Activated naive CD8-positive, alpha-beta T cell treated with anti-CD3 and anti-CD28 coated beads, Interleukin-2, amount 10 ng/mL, durations not matched to agents 7 days and 5 days (primary cell): ENCODE measurements at places on chromosomes 11 and 22. TPM values are rescaled to one million over a fixed set of nuclear protein-coding genes. Genes with fewer than 3 reads are reported as not detected.

Gene NRIP3
- 2.0 TPM for total RNA-seq

Gene SLC22A12
- total RNA-seq = not detected

Gene RCOR2
- total RNA-seq = 0.74 TPM

Gene MS4A6E
- not detected for total RNA-seq

Gene BRSK2
- 0.37 TPM for total RNA-seq

Gene GRIA4
- not detected for total RNA-seq

DNA sequence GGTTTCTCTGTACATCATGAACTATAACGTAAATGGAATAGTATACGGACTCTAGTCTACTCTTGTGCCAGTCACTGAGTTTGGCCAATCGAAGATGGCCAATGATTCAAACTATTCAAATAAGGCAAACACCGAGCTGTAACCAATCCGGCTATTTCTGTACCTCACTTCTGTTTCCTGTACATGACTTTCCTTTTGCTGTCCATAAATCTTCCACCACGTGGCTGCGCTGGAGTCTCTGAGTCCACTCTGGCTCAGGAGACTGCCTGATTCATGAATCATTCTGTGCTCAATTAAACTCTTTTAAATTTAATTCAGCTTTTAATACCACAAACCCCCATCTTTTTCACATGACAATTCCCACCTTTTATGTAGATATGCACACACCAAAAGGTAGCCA lies 1.5 kb upstream of the JAML start:
- H3K36me3 ChIP-seq = peaks cover 21% of the 10 kb centered on the region
- H3K4me3 ChIP-seq = peak overlapping the region; percentile 63
- H3K27me3 ChIP-seq = no peaks in the 10 kb centered on the region
- peaks cover 58% of the 10 kb centered on the region for H3K4me1 ChIP-seq
- DNase-seq = no peak

GRCh38 chr11:22688914-22689313 lies 22.5 kb downstream of the GAS2 start:
- peaks cover 11% of the 10 kb centered on the region for H3K4me1 ChIP-seq
- DNase-seq = no peak
- H3K27me3 ChIP-seq = no peaks in the 10 kb centered on the region
- H3K4me3 ChIP-seq = no peak overlapping the region

DNA sequence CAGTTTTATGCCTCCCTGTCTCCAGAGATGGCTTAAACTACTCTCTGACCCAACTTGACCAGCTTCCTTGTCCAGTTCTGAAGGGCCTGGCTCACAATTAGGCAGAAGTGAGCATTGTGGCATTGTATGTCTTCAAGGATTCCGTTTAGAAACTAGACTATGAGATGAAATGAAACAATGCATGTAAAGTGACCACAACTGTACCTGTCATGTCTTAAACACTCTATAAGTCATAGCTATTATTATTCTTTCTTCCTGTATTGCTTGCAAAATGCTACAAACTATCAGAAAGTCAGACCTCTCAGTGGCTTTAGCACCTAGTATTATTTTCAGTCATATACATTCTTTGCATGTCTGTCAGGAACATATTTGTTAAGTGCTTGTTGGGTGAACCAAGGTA lies 127.9 kb upstream of the MTMR2 start:
- H3K4me3 ChIP-seq = no peak overlapping the region
- H3K27me3 ChIP-seq = no peaks in the 10 kb centered on the region
- H3K4me1 ChIP-seq = peaks cover 30% of the 10 kb centered on the region
- no peak overlapping the region for H3K27ac ChIP-seq
- H3K36me3 ChIP-seq = peaks cover 30% of the 10 kb centered on the region

DNA sequence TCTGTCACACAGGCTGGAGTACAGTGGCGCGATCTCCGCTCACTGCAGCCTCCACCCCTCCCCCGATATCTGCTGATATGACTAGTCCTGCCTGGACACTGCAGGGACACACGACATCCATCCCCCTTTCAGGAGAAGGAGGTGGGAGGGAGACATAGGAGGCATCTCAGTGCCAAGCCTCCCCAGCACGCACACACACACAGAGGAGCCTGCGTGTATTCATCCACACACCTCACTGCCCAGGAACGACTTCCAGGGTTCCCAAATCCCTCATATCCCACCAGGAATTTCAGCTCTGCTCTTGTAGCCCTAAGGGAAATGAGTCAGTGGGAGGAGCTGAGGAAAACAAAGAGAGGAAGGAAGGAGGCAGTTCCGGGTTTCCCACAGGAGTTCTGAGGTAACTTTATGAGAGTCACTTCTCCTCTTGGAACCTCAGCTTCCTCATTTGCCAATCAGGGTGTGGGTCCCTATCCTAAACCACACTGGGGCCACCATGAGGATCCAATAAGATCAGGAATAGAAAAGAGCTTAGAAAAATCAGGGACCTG lies 37.2 kb upstream of the ACER3 start:
- H3K27me3 ChIP-seq = peaks cover 7% of the 10 kb centered on the region
- no peak overlapping the region for H3K27ac ChIP-seq
- H3K36me3 ChIP-seq = peaks cover 7% of the 10 kb centered on the region
- H3K4me1 ChIP-seq = peaks cover 26% of the 10 kb centered on the region
- no peak for DNase-seq

- peaks cover 7% of the 10 kb centered on the region for H3K4me1 ChIP-seq
- DNase-seq = no peak
- H3K27me3 ChIP-seq = no peaks in the 10 kb centered on the region
- no peak overlapping the region for H3K27ac ChIP-seq
These were observed 58.2 kb downstream of the ACER3 start for GRCh38 chr11:76918941-76919386.

GRCh38 chr22:43337385-43337784 lies 5.8 kb downstream of the SCUBE1 start:
- peaks cover 25% of the 10 kb centered on the region for H3K27me3 ChIP-seq
- no peak for DNase-seq
- H3K27ac ChIP-seq = no peak overlapping the region
- no peak overlapping the region for H3K4me3 ChIP-seq
- H3K36me3 ChIP-seq = no peaks in the 10 kb centered on the region

- H3K36me3 ChIP-seq = no peaks in the 10 kb centered on the region
- H3K4me3 ChIP-seq = no peak overlapping the region
These were observed 11.0 kb upstream of the PTPN5 start for GRCh38 chr11:18802381-18803257.

DNA sequence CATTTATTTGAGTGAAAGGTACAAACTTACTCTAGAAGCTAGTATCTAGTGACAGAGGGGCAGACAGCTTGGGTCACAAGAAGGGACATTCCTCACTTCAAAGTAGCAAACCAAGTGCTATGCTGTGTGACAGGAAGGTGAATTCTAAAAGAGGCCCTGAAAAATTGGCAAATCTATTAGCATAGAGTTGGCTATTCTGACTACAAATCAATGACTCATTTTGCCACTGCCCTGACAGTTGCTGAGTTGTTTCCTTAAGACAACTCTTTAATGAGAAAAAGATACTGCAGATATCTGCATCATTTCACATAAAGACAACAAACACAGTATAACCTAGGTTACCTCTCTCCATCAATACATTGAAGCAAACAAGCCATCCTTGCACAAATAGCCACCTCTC lies 524.0 kb upstream of the LRRC4C start:
- no peak overlapping the region for H3K4me3 ChIP-seq
- DNase-seq = no peak
- no peaks in the 10 kb centered on the region for H3K27me3 ChIP-seq

- peaks cover 10% of the 10 kb centered on the region for H3K4me1 ChIP-seq
- peaks cover 16% of the 10 kb centered on the region for H3K36me3 ChIP-seq
- no peaks in the 10 kb centered on the region for H3K27me3 ChIP-seq
- no peak for DNase-seq
These were observed 2.0 kb downstream of the C2CD3 start for GRCh38 chr11:74168838-74169237.

GRCh38 chr11:46381048-46381818 lies at the start of gene MDK:
MDK (plus strand) TSS chr11:46381669; CDS start chr11:46382058, 389 bp downstream.
- H3K36me3 ChIP-seq = peaks cover 13% of the 10 kb centered on the region
- peak; percentile 60 for DNase-seq
- H3K4me3 ChIP-seq = peak within 1 kb of the TSS; percentile 75
- H3K27me3 ChIP-seq = peaks cover 10% of the 10 kb centered on the region

- H3K36me3 ChIP-seq = no peaks in the 10 kb centered on the region
- peaks cover 11% of the 10 kb centered on the region for H3K4me1 ChIP-seq
- DNase-seq = peak; percentile 9
- H3K4me3 ChIP-seq = no peak overlapping the region
These were observed 3.3 kb downstream of the ST3GAL4 start for GRCh38 chr11:126358763-126359160.

DNA sequence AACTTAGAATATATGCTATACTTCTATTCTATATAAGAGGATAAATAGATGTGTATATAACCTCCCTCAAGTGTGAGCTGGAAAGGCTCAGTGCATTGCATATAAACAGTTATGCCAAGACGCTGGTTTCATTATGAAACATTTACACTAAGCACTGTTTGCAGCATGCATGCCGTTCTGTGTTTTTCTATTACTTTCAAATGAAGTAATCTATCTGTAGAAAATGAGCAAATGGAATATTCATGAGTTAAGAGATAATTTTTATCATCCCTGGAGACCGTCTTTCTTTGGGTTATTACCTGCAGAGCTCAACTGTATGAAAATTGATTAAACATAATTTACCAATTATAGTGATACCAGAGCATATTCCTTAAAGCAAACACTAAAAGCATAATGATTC lies 925.7 kb upstream of the CCDC90B start:
- H3K4me1 ChIP-seq = no peaks in the 10 kb centered on the region
- DNase-seq = no peak
- no peaks in the 10 kb centered on the region for H3K27me3 ChIP-seq
- H3K36me3 ChIP-seq = no peaks in the 10 kb centered on the region
- H3K27ac ChIP-seq = no peak overlapping the region

- no peaks in the 10 kb centered on the region for H3K27me3 ChIP-seq
- no peak overlapping the region for H3K27ac ChIP-seq
- peaks cover 25% of the 10 kb centered on the region for H3K4me1 ChIP-seq
- no peak overlapping the region for H3K4me3 ChIP-seq
These were observed 36.1 kb upstream of the ADSL start for GRCh38 chr22:40310081-40310767.

- no peak overlapping the region for H3K4me3 ChIP-seq
- H3K27ac ChIP-seq = no peak overlapping the region
- peaks cover 49% of the 10 kb centered on the region for H3K4me1 ChIP-seq
- DNase-seq = no peak
These were observed 34.5 kb upstream of the ETS1 start for GRCh38 chr11:128621601-128622501.

- H3K27ac ChIP-seq = no peak overlapping the region
- no peaks in the 10 kb centered on the region for H3K27me3 ChIP-seq
- no peak overlapping the region for H3K4me3 ChIP-seq
- H3K4me1 ChIP-seq = no peaks in the 10 kb centered on the region
- DNase-seq = no peak
- H3K36me3 ChIP-seq = no peaks in the 10 kb centered on the region
These were observed 775.6 kb upstream of the CCDC90B start for GRCh38 chr11:84061726-84062125.

- H3K27ac ChIP-seq = no peak overlapping the region
- no peaks in the 10 kb centered on the region for H3K4me1 ChIP-seq
- no peaks in the 10 kb centered on the region for H3K36me3 ChIP-seq
These were observed 569.9 kb upstream of the CADM1 start for GRCh38 chr11:116073854-116074837.

DNA sequence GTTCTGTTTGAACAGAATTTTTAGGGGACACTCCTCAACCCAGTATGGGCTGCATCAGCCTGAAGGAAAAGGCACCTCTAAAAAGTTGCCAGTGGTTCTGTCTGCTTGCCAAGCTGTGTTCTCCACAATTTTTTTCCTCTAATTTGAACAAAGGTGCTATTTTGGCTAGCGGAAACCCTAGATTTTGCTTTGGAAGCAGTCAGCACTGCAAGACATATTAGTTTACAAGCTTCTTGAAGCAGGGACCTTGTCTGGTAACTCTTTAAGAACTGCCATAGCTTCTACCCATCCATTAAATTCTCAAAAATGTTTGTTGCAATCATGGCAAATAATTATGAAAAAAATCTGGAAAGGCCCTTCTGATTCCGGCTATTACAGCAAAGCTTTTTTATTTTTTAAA lies 75.6 kb upstream of the HEPHL1 start:
- H3K27ac ChIP-seq = no peak overlapping the region
- no peaks in the 10 kb centered on the region for H3K4me1 ChIP-seq
- no peaks in the 10 kb centered on the region for H3K36me3 ChIP-seq

GRCh38 chr11:126332221-126332711 lies 23.2 kb upstream of the ST3GAL4 start:
- H3K4me1 ChIP-seq = peaks cover 13% of the 10 kb centered on the region
- no peak for DNase-seq
- H3K4me3 ChIP-seq = no peak overlapping the region
- peaks cover 2% of the 10 kb centered on the region for H3K36me3 ChIP-seq
- no peaks in the 10 kb centered on the region for H3K27me3 ChIP-seq

DNA sequence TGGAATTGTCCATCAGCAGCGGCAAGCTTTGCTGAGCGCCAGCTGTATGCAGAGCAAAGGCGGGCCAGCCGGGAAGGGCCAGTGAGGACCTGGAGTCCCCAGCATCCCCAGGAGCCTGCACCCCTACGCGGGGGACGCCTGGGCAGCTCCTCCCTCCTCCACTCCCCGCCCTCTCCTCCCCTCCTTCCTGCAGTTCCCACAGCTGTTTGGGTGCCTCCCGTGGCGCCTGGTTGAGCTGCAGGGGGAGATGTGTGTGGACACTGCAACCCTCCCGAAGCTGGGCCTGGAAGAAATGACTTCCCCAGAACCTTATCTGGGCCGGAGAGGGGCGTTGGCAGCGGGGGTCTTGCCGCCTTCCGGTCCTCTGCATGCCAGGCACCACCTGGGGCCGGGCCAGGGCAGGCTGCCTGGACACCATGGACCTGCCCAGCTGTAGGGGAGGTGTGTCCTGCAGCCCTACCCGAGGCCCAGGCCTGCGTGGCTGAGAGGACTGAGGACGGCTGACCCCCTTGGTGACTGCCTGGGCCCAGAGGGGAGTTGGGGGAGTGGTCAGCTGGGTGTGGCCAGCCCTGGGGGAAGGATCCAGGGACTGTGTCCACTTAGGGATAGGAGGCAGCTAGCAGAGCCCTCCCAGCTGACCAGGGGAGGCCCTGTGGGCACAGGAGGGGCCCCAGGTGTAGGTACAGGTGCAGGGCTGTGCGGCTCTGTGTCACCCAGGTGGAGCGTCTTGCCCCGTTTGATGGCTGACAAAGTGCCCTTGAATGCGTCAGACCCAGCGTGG lies 16.8 kb upstream of the MUC6 start:
- peaks cover 4% of the 10 kb centered on the region for H3K4me1 ChIP-seq
- H3K36me3 ChIP-seq = no peaks in the 10 kb centered on the region
- H3K27ac ChIP-seq = no peak overlapping the region
- peaks cover 8% of the 10 kb centered on the region for H3K27me3 ChIP-seq

DNA sequence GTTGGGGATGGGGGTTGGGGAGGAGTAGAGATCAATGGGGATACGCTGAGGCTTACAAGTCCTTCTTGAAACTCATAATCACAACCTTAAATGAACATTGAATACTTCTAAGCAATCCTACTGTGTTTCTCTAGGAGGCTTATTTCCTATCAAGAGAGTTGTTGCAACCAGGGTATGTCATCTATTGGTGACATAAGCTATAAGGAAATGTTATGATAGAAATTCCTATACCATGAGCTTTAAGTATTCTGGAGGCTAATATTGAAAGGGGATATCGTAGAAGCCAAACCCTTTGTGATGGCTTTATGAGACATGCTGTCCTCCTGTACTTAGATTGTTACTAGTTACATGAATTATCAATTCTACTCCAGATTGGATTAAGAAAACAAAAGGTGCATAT lies 72.9 kb downstream of the DKK3 start:
- peaks cover 25% of the 10 kb centered on the region for H3K36me3 ChIP-seq
- H3K4me1 ChIP-seq = no peaks in the 10 kb centered on the region
- H3K4me3 ChIP-seq = no peak overlapping the region
- H3K27ac ChIP-seq = no peak overlapping the region
- H3K27me3 ChIP-seq = no peaks in the 10 kb centered on the region

GRCh38 chr11:17976651-17977050 lies 36.2 kb downstream of the SERGEF start:
- H3K27me3 ChIP-seq = no peaks in the 10 kb centered on the region
- DNase-seq = no peak
- peaks cover 1% of the 10 kb centered on the region for H3K4me1 ChIP-seq
- H3K27ac ChIP-seq = no peak overlapping the region
- no peak overlapping the region for H3K4me3 ChIP-seq
- H3K36me3 ChIP-seq = peaks cover 6% of the 10 kb centered on the region
